ENCODE measurements at places on chromosomes 3 and 15.
A peak's percentile ranks its signal among the peaks of the same experiment; 100 is the strongest.

- DNase-seq, result no peak
Observed at GRCh38 chr15:59998305-59998949, 5.7 kb upstream of the FOXB1 start.

- DNase-seq, result peak; percentile 58
Observed at GRCh38 chr3:168165390-168166269, 69.9 kb upstream of the GOLIM4 start.

GRCh38 chr3:79038057-79038456 is 729.7 kb downstream of the ROBO1 start:
- DNase-seq, result no peak

DNA sequence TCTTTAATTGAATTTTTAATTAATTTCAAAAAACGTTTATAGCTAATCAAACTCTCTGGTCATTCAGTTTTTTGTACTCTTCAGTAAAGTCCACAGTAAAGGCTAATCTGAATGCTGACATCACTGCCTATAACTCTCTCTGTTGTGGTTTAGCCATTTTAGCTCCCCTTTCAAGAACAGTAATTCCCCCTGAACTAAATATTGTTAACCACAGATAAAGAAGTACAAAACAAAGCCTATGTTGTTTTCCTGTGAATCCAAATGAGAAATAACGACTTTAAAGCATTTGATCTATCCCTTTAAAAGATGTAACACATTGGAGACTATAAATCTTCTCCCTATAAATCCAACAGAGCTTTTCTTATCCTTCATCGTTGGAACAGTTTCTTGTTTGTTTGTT is 94.2 kb downstream of the ZBTB20 start:
- no peak for DNase-seq

DNA sequence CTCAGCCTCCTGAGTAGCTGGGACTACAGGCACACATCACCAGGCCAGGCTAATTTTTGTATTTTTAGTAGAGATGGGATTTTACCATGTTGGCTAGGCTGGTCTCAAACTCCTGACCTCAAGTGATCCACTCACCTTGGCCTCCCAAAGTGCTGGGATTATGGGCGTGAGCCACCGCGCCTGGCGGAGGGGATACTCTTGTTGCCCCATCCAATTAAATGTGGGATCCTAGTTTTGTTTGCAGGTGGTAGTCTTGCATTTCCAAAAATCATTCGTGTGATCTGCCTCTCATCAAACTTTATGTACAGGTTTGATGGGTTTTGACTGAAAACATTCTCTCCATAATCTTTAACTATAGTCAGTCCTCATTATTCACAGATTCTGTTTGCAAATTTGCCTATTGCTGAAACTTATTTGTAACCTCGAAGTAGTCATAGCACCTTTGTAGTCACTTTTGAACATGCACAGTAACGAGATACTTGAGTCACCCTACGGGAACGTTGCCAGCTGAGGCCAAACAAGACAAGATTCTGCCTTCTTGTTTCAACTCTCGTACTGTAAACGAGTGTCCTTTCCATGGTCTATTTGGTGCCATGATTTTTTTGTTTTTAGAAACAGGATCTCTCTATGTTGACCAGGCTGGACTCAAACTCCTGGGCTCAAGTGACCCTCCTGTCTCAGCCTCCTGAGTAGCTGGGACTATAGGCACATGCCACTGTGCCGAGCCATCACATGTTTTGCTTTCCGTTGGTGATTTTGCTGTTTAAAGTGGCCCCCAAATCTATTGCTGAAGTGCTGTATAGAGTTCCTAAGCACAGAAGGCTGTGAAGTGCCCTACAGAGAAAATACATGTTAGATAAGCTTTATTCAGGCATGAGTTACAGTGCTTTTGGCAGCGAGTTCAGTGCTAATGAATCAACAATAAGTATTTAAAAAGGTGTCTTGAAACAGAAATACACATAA is 8.1 kb upstream of the MAPK6 start:
- no peak for DNase-seq

DNA sequence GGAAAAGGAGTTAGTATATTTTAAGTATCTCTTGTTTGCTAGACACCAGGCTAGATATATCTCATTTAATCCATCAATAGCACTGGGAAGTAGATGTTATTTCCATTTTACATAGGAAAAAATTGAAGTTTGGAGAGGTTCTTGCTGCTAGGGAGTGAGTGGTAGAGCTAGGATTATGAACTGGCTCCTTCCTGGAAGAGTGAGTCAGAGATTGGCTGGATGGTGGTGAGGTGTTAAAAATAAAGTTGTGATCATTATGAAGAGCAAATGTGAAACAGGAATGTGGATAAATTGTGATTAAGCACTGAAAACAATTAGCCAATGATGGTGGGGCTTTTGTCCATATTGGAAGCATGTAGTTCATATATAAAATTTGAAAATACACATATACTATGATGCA is 234.2 kb downstream of the WNT5A start:
- no peak for DNase-seq

DNA sequence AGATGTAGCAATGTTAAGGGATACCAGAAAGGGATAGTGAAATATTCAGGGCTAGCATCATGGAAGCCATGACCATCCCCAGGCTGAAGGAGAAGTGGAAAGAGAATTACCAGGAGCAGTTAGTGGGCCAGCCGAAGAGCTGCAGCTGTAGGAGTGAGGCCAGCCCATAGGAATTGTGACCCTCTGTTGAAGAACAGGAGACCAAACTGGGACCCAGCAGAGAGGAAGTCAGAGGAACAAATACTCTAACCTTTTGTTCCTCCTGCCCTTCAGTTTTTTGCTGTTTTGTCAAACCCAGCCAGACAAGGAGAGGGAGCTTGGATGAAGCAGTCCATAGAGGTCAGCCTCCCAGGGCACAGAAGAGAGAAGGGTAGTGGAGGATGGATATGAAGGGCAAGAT is 115.4 kb downstream of the CLSTN2 start:
- no peak for DNase-seq

GRCh38 chr15:60538129-60538528 is 59.2 kb upstream of the ICE2 start:
- no peak for DNase-seq

- no peak for DNase-seq
Observed at GRCh38 chr3:178847190-178847589, 224.4 kb downstream of the ZMAT3 start.

DNA sequence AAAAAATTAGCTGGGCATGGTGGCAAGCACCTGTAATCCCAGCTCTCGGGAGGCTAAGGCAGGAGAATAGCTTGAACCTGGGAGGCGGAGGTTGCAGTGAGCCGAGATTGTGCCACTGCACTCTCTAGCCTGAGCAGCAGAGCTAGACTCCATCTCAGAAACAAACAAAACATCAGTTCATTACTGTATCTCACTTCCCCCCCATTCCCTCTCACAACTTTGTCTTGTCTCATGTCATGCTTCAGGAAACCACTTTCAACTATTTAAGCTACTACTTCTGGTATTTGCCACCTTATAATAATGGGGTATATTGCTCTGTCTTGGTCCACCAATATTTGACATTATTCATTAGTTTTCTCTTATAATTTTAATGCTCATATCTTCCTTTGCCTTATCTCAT is 26.2 kb downstream of the PIK3CA start:
- no peak for DNase-seq

GRCh38 chr3:137769322-137770065 is 5.4 kb downstream of the SOX14 start:
- no peak for DNase-seq

GRCh38 chr15:60420203-60420716 is 22.5 kb upstream of the ANXA2 start:
- DNase-seq, result no peak

GRCh38 chr15:50390554-50391264 is 33.5 kb upstream of the USP8 start:
- peak; percentile 41 for DNase-seq

GRCh38 chr3:18765161-18765560 is 340.0 kb upstream of the SATB1 start:
- no peak for DNase-seq

GRCh38 chr3:148757238-148758215 is 59.8 kb downstream of the AGTR1 start:
- no peak for DNase-seq

DNA sequence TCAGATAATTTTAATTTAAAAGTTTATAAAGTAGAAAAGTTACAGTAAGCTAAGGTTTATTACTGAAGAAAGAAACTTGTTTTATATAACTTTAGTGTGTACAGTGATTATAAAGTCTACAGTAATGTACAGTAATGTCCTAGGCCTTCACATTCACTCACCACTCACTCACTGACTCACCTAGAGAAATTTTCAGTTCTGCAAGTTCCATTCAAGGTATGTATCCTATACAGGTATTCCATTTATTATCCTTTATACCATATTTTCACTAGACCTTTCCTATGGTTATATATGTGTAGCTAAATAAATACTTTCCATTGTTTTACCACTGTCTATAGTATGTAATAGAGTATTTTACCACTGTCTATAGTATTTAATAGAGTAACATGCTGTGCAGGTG is 33.2 kb upstream of the MME start:
- DNase-seq, result no peak

DNA sequence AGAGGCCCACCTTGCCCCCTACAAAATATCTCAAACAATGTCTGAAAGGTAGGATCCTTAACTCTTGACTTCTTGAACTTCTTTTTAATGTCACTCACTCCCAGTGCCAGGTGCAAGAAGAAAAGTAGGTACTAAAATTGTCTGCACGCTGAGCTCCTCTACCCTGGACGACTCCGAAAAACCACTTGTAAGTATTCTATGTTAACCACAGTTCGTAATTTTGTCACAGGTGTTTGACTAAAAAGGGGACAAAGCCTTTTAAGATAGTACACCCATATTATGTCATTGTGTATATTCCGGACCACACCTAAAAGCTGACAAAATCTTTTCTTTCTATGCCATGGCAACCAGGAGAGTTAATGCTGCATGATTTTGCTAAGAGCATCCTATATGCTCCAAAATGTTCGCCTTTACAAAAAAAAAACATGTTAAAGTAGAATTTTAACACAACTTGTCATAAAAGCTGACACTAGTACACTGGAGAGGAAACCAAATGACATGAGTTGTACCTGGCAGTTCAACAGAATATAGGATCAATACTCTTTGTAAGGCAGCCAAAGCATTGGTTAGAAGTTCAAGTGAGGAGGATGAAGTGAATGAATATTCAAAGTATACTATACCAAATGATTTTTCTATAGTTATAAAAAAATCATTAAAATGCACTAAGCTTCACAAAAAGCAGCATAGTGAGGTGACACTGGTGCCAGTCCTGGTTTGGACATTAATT is 210.5 kb downstream of the FOXP1 start:
- DNase-seq, result no peak

GRCh38 chr15:89317186-89317720 is 17.4 kb downstream of the POLG start:
- no peak for DNase-seq

DNA sequence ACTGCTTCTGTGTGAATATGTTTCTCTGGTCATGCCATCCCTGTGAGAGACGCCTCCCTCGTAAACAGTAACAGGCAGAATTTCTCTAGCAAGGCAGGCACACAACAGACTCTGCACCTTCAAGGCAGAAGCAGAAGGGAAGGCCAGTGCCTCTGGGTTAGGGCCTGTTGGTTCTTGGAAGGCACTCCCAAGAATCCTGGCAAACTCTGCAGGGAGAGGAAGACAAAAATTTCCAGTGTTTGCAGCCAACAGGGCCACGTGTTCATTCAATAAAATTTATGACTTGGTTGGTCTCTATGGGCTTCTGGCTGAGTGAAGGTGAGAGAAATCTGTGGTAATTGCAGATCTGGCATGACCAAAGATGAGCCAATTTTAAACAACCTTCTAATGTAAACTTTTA is 39.3 kb downstream of the NFKBIZ start:
- no peak for DNase-seq

DNA sequence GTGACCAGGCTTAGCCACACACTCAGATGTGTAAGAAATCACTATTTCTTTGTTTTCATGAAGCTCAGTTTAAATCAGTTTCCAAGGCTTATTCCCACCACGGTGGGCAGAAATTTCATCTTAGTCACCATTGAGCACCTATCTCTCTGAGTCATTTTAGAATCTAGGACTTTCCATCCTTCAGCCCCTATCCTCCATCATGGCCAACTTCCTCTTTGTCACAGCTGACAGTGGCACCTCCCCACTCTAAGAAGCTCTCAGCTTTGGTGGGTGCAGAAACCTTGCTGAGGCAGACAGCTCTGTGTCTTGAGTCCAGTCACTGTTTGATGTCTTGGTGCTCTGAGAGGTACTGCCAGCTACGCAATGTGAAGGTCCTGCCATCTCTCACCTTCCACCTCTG is 32.9 kb downstream of the SNTN start:
- DNase-seq, result no peak

DNA sequence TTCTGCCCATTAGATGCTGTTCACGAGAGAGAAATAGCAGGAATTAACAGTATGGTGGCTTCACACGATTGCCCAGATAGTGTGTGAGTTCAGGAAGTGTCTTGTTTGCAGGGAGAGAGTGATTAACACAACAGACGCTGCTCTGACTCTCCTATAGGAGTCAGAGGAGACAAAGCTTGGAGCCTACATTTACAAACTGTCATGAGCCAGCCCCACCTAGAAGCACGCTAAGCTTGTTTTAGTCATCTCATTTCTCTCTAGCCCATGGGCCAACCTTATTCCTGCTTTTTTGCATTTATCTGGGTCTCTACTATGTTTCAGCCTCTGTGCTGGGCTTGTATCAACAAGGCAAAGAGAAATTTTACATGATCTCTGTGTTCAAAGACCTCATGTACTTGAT is 128.3 kb upstream of the BFSP2 start:
- no peak for DNase-seq

- no peak for DNase-seq
Observed at GRCh38 chr3:143326983-143327778, 207.6 kb downstream of the CHST2 start.

DNA sequence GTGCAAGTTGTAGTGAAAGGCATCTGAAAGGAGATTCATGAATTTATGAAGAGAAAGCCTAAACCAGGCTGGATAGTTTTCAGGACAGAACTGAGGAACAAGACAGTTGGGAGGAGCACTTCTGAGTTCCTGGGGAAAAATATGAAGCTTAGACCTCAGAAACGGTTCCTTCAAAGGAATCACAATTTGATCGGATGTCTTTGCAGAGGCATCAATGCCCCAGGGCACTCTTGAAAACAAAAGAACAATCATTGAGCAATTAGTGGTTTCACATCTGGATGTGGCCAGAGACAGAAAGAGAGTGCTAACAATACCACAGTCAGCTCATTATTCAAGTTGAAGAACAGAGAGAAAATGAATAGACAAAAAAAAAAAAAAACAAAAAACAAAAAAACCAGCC is 86.2 kb downstream of the KLF13 start:
- DNase-seq, result no peak

GRCh38 chr3:12188328-12188648 is 29.6 kb upstream of the TIMP4 start:
- DNase-seq, result no peak

- no peak for DNase-seq
Observed at GRCh38 chr3:121998611-121999473, 23.2 kb downstream of the ILDR1 start.

- no peak for DNase-seq
Observed at GRCh38 chr3:31314258-31314657, 218.5 kb upstream of the STT3B start.

GRCh38 chr3:185983495-185984141 is 45.8 kb upstream of the TRA2B start:
- DNase-seq, result peak; percentile 71

GRCh38 chr3:126448136-126448892 is 27.4 kb downstream of the ZXDC start:
- DNase-seq, result no peak

Measured in NCI-H510A treated with DMSO at 0.1 percent for 48 hours (cell line).